PC-9 (cell line): ENCODE measurements at places on chromosomes 13 and 19. TPM values are rescaled to one million over a fixed set of nuclear protein-coding genes. Genes with fewer than 3 reads are reported as not detected.

DNA sequence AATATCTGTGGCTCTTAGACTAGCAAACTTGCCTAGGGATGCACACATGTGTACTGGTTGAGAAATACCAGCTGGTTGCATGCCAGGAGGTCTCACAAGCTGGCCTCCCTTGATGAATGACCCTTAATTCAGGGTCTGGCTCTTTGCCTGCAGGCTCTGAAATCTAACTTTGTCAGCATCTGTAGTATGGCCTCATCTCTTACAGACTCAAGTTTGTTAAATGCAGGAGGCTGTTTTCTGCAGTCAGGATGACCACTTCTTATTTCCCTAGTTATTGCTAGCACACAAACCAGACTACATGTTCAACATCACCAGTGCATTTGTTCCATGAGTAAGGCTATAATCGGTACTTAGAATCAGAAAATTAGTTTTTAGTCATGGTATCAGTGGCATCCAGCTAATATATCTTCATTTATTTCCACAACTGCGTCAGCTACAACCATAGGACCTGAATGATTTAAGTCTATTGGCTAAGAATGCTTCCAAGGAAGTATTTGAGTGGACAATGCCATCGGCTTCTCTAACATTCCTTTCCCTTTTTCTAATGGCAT, 23.3 kb upstream of the POSTN start:
- no peak overlapping the region for H3K4me3 ChIP-seq
- no peaks in the 10 kb centered on the region for H3K27me3 ChIP-seq
- H3K36me3 ChIP-seq = no peaks in the 10 kb centered on the region

- no peaks in the 10 kb centered on the region for H3K36me3 ChIP-seq
- H3K27ac ChIP-seq = no peak overlapping the region
- H3K27me3 ChIP-seq = peaks cover 65% of the 10 kb centered on the region
- no peaks in the 10 kb centered on the region for H3K4me1 ChIP-seq
- no peak for DNase-seq
Observed at GRCh38 chr13:100811024-100811865, 136.7 kb upstream of the TMTC4 start.

Gene ZSCAN1
- total RNA-seq = not detected in 2 replicates

Gene GNG8
- not detected in 2 replicates for total RNA-seq

Gene GSX1
- total RNA-seq = not detected in 2 replicates

Gene GIPR
- 5.8 and 6.7 TPM in 2 replicates for total RNA-seq

DNA sequence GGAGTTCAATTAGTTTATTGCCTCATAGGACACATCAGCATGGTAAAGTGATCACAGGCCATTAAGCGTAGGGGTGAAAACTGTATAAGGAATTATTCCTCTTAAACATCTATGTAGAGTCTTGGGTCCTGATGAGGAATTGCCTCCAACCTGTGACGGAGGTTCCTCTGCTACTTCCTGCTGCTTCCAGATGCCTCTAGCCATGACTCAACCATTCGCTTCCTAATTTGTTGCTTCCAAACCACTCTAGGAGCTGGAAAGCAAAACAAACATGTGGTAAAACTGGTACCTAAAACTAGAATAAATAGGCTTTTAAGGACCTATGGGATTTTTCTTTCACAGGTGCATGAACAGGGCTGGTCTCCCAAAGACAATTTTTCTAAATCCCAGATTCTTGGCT, 253.8 kb downstream of the KLF12 start:
- no peak overlapping the region for H3K4me3 ChIP-seq
- no peaks in the 10 kb centered on the region for H3K4me1 ChIP-seq
- H3K36me3 ChIP-seq = no peaks in the 10 kb centered on the region
- H3K27me3 ChIP-seq = no peaks in the 10 kb centered on the region
- H3K27ac ChIP-seq = no peak overlapping the region

Gene PRR12
- total RNA-seq = 40.4 and 41.3 TPM in 2 replicates

- DNase-seq = no peak
- H3K4me1 ChIP-seq = peaks cover 7% of the 10 kb centered on the region
- H3K36me3 ChIP-seq = no peaks in the 10 kb centered on the region
- no peak overlapping the region for H3K4me3 ChIP-seq
- H3K27ac ChIP-seq = no peak overlapping the region
Observed at GRCh38 chr19:6832412-6832811, 55.0 kb upstream of the ADGRE1 start.

Gene DOCK6
- total RNA-seq = 32.5 and 68.9 TPM in 2 replicates

DNA sequence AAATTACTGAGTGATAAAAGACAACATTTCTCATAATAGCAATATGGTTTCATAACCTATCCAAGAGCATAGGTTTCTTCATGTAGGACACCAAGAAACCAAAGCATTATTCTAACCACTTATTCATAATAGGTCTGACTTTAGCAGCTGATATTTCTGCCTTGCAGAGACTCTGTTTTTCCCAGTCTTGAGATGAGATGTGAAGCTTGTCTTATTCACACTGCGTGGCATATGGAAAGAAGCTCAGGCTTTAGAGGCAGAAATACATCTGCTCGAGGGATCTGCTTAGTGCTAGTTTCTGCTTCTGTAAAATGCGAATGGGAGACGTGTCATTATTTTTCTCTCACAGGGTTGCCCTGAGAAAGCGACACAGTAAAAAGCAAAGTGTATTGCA, 232.0 kb upstream of the SPRY2 start:
- H3K4me3 ChIP-seq = no peak overlapping the region
- DNase-seq = no peak
- no peak overlapping the region for H3K27ac ChIP-seq
- H3K27me3 ChIP-seq = no peaks in the 10 kb centered on the region
- no peaks in the 10 kb centered on the region for H3K36me3 ChIP-seq

GRCh38 chr13:66139250-66139649, 1090.9 kb downstream of the PCDH9 start:
- no peak overlapping the region for H3K27ac ChIP-seq
- no peaks in the 10 kb centered on the region for H3K4me1 ChIP-seq
- no peak for DNase-seq
- H3K27me3 ChIP-seq = no peaks in the 10 kb centered on the region
- H3K36me3 ChIP-seq = no peaks in the 10 kb centered on the region

Gene KLHL1
- total RNA-seq = not detected in 2 replicates

DNA sequence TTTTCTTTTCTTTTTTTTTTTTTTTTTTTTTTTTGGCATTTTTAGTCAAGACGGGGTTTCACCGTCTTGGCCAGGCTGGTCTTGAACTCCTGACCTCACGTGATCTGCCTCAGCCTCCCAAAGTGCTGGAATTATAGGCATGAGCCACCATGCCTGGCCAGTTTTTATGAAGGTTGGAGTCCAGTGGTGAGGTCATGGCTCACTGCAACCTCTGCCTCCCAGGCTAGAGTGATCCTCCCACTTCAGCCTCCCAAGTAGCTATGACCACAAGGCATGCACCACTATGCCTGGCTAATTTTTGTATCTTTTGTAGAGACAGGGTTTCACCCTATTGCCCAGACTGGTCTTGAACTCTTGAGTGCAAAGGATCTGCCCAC, 4.2 kb downstream of the SNRPA start:
- DNase-seq = no peak
- H3K4me1 ChIP-seq = peaks cover 23% of the 10 kb centered on the region
- no peaks in the 10 kb centered on the region for H3K27me3 ChIP-seq
- no peak overlapping the region for H3K27ac ChIP-seq

DNA sequence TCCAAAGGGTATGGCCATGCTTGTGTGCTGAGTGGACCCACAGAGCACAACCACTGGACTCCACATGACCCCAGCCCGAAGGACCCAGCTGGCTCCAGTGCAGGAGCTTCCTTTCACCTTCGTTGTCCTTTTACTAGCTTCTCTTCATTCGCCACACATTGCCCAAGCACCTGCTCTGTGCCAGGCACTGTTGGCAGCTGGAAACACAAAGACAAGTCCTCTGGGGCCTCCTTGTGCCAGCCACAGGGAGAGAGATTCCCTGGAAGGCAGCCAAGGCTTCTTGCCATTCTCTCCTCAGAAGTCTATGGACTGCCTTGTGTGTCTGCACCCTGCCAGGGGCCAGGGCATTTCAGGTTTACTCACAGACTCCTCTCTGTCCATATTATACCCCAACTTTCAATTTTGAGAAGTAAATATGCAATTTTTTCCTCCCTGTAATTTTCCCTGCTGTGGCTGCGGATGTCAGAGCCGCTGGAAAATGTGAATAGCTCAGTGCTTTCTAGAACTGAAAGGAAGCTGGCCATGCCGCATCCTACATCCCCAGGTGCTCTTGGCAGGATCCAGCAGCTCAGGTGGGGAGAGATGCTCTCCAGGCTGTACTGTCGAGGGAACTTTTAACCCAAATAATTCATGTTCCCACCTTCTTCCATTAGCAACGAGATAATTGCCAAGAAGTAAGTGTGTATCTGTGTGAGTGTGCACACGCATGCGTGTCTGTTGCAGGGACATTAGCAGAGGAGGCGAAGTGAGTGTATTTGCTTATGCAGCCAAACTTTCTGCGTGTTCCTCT, 57.2 kb downstream of the CHST8 start:
- peaks cover 76% of the 10 kb centered on the region for H3K27me3 ChIP-seq
- no peak overlapping the region for H3K27ac ChIP-seq
- no peak for DNase-seq
- no peak overlapping the region for H3K4me3 ChIP-seq
- no peaks in the 10 kb centered on the region for H3K36me3 ChIP-seq

Gene RASIP1
- 1.3 and 1.4 TPM in 2 replicates for total RNA-seq

GRCh38 chr13:85985797-85986196, 186.6 kb upstream of the SLITRK6 start:
- no peaks in the 10 kb centered on the region for H3K4me1 ChIP-seq
- no peaks in the 10 kb centered on the region for H3K36me3 ChIP-seq
- H3K4me3 ChIP-seq = no peak overlapping the region
- DNase-seq = no peak

DNA sequence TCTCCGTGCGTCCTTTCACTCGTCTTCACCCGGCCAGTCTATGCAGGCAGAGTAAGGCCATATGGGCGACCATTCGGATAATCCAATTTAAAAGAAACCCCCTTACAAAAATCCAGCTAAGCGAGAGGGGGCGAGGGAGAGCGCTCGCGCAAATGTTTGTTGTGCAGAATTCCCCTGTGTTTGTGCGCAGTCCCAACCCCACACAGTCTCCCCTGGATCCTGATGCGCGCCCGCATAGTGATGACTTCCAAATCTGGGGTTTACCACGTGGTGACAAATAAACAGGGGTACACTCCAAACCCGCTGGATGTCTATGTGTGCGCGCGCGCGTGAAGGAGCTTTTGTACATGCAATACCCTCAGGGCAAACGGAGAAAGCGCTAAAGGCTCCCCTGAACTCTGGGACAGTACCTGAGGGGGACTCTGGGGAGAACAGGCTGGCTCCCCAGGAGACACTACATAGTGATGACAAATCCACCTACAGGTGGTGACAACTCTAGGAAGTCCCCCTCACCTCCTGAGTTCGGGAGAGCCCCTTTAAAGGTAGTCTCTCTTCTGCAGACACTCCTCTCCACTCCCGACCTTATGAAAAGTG, 8.5 kb downstream of the SOX21 start:
- H3K4me1 ChIP-seq = no peaks in the 10 kb centered on the region
- H3K4me3 ChIP-seq = no peak overlapping the region
- no peak overlapping the region for H3K27ac ChIP-seq
- H3K36me3 ChIP-seq = no peaks in the 10 kb centered on the region
- no peak for DNase-seq

- no peak overlapping the region for H3K27ac ChIP-seq
- no peak overlapping the region for H3K4me3 ChIP-seq
- DNase-seq = peak; percentile 29
- H3K4me1 ChIP-seq = no peaks in the 10 kb centered on the region
- peaks cover 9% of the 10 kb centered on the region; the same call in 1 of the 2 replicates for H3K27me3 ChIP-seq
- H3K36me3 ChIP-seq = no peaks in the 10 kb centered on the region
Observed at GRCh38 chr13:24995225-24995804, 100.6 kb upstream of the PABPC3 start.

- peak within 1 kb of the TSS; percentile 61 for H3K4me3 ChIP-seq
- no peaks in the 10 kb centered on the region for H3K36me3 ChIP-seq
- peak; percentile 72 for DNase-seq
- no peak within 1 kb of the TSS for H3K27ac ChIP-seq
Observed at GRCh38 chr19:53881482-53882390, at the start of gene PRKCG. Gene PRKCG (plus strand): TSS chr19:53882197. CDS start chr19:53882495, 298 bp downstream.

Gene PRODH2
- not detected in 2 replicates for total RNA-seq

GRCh38 chr19:54191011-54191810, at the start of gene TSEN34:
Gene TSEN34 (plus strand): TSS chr19:54191308. CDS start chr19:54191365, 57 bp downstream.
- H3K27me3 ChIP-seq = no peaks in the 10 kb centered on the region
- H3K4me3 ChIP-seq = peak within 1 kb of the TSS; percentile 66
- H3K36me3 ChIP-seq = peaks cover 16% of the 10 kb centered on the region
- H3K4me1 ChIP-seq = peaks cover 24% of the 10 kb centered on the region

Gene KLF1
- total RNA-seq = 0.22 and 0.25 TPM in 2 replicates

Gene IL17D
- total RNA-seq = 0.35 and 0.37 TPM in 2 replicates

DNA sequence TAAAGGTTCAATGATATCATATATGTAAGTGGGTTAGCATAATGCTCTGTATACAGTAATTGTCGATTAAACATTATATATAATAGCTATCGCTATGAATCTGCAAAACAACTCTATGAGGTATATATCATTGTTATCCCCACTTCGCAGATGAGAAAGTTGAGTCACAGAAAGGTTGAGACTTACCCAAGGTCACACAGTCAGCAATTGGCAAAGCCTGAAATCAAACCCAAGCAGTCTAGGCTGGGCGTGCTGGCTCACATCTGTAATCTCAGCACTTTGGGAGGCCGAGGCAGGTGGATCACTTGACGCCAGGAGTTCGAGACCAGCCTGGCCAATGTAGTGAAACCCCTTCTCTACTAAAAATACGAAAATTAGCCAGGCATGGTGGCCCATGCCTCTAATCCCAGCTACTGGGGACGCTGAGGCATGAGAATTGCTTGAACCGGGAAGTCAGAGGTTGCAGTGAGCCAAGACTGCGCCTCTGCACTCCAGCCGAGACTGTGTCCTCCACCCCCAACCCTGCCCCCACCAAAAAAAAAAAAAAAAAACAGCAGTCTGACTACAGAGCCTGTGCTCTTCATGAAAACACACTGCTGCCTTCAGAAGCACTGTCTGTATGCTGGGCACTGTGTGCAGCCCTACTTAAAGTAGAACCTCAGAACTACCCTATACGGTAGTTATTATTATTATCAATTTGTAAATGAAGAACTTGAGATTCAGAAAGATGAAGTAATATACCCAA, 1.3 kb downstream of the HSPBP1 start:
- H3K4me1 ChIP-seq = peaks cover 8% of the 10 kb centered on the region; the same call in 1 of the 2 replicates
- no peak overlapping the region for H3K27ac ChIP-seq
- no peak for DNase-seq
- H3K4me3 ChIP-seq = peak overlapping the region; percentile 94
- H3K36me3 ChIP-seq = 0 out of 2 replicates have a peak, but pooled peaks cover 6% of the 10 kb centered on the region
- peaks cover 3% of the 10 kb centered on the region; the same call in 1 of the 2 replicates for H3K27me3 ChIP-seq

Gene CRB3
- total RNA-seq = 36.4 and 40.6 TPM in 2 replicates

Gene AP2S1
- total RNA-seq = 332 and 411 TPM in 2 replicates
